ENCODE measurements at places on chromosomes 4 and X.

DNA sequence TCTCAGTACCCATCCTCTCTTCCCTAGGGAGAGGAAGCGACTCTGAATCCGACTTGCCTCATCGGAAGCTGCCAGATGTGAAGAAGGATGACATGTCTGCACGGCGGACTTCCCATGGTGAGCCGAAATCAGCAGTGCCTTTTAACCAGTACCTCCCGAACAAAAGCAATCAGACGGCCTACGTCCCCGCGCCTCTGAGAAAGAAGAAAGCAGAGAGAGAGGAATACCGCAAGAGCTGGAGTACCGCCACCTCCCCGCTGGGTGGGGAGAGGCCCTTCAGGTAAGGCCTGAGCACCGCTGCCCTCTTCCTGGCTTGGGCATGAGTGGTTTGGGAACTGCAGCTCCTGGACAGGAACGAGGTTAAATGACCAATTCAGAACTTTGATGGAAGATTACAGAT lies 81.2 kb downstream of the LIMCH1 start:
- DNase-seq, result no peak

DNA sequence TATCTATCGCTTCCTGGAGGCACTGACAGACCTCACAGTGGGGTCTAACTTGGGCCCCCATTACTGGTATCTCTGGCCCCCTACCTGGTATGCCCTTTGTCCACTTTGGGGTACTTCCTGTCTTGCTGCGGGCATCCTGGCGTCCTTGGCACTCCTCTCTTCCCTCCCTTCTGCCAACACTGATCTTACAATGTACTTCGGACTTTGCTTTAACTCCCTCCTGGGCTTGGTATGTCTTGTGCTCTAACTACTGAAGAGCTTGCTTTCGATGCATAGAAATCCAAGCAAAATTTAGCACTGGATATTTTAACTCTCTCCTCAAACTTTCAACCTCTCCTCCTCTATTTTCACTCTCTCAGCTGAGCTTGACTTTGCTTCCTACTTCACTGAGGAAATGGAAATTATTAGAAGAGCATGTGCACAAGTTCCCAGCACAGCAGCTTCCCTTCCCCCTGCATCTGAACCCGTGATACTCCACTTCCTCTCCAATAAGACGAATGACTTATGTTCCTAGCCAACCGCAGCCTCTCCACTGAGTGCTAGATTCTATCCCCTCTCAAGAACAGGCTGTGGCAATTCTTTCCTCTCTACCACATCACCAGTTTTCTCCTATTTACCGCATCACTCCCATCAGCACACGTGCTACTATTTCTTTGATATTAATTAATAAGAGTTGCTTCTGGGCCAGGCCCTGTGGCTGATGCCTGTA lies 52.9 kb downstream of the SUPT20HL2 start:
- no peak for DNase-seq

- DNase-seq, result no peak
Observed at GRCh38 chr4:67325791-67326190, 219.5 kb downstream of the CENPC start.

DNA sequence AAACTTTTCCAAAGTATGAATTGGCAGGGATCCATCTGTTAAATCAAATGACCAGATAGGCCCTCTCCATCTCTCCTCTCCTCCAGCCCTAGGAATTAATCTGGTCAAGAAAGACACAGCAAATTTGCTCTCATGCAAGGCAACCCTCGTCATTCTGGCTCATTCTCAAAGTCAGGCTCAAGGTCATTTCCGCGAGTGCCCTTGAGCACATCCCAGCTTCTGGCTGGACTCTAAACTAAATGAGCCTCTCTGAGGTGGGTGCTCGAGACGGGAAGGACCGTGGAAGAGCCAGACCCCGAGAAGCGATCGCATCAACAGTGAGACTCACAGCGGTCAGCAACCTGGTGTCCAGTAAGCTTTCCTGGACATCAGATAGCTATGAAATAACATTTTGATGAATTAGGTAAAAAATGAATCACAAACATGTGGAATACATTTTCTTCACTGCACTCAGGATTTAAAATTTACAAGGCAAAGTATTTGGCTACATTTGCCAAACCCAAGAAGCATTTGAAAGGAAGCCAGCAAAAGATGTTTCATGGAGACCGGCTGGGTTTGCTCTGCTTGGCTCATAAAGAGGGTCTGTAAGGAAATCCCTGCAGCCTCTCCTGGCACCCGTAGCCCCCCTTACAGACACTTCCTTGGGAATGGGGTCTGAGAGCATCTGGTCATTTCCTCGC lies 121.0 kb downstream of the ENPP6 start:
- no peak for DNase-seq

DNA sequence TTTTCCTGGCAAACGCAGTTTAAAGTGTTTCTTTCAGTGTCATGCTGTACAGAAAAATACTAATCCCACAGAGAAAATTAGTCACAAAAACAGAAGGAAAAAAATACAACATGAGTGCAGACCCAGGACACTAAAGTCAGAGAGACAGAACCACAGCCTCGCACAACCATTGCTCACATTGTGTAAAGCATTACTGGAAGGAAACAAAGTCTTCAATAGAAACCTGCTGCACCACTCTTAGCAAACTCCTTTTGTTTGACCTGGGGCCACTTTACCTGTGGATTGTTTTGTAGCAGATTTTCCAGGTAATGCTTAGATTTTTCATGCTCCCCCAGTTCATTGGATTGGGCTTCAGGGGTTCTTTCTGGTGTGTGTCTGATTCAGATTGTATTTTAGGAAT lies 131.8 kb upstream of the TMLHE start:
- DNase-seq, result no peak

GRCh38 chr4:69147334-69147733 lies 51.1 kb downstream of the UGT2B7 start:
- no peak for DNase-seq

DNA sequence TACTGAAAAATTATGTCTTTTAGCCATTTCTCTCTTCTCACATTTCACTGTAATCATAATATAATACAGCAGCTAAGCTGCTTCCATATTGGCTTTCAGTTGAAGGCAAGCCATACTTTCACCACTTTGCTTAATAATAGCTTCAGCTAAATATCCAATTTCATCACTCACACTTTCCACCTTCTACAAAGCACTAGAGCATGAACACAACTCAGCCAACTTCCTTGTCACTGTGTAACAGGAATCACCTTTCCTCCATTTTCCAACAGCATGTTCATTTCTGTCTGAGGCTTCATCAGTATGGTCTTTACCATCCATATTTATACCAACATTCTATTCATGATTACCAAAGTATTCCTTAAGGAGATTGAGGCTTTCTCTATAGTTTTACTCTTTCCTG lies 219.8 kb upstream of the CTSO start:
- DNase-seq, result no peak

DNA sequence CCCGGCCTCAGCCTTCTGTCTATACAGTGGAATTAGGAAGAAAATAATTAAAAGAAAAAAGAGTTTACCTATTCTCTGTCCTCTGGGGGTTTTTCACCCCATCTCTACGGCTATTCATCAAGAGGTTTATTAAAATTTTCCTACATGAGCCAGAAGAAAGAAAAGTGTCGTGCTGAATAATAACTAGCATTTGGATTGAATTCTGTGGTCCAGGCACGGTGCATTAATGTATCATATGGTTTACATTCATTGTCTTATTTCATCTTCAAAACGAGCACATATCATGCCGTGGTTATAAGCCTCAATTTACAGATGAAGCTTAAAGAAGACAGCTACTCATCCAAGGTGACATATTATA lies 5.4 kb upstream of the NAA15 start:
- no peak for DNase-seq

DNA sequence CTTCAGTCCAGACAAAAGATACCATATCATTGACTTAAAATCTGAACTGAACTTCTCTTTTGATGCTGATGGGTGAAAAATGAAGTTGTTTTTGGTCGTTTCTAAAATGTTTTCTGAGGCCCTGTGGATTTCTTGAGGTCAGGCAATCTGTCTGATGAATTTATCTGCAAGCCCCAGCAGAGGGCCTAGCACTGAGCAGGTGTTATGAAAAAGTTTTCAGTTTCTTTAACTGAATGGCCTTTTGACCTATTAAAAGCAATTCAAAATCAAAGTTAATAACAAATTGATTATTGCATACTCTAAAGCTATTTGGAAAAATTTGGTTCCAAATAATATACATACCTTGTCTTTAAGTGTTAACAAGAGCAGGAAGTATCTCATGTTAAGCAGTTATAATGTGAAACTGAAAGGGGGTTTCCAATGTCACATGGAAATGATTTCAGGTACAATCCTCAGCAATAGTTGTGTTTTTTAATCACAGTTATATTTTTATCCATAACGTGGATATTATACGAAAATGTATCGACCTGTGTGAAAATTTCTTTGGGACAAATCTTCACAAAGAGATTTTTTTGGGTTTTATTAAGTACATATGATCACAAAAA lies 285.0 kb downstream of the SPANXN1 start:
- DNase-seq, result no peak

DNA sequence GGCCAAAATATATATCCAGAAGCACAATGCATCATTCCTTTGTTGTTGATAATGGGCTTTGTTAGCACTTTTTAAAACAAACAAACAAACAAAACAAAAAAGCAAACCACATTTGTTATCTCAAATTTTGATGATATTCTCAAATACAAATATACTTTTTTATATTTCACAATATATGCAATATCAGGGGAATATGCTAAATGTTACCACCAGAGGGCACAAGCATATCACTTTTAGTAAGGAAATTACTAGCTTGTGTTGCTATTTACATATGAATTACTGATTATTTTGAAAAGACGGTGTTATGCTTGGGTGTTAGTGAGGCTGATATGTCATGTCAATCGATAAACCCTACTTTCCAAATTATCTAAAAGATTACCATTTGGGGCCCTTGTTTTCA lies 29.1 kb downstream of the RIPPLY1 start:
- no peak for DNase-seq

DNA sequence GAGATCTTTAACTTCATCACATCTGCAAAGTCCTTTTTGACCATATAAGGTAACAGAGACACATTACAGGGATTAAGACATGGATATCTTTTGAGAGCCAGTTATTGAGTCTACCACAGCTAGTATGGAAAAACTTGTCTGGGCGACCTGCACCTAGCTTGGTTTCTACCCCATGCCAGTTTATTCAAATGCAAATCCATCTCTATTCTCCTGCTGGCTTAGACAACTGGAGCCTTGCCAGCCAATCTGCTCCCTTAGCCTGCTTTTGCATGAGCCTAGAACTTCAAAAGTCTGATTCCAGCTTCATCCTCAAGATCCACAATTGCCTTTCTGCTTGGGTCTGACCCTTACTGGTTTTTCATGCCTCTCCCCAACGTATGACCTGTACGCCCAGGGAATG lies 212.0 kb upstream of the AFF2 start:
- no peak for DNase-seq

- DNase-seq, result no peak
Observed at GRCh38 chr4:81806485-81806884, 334.8 kb upstream of the RASGEF1B start.

DNA sequence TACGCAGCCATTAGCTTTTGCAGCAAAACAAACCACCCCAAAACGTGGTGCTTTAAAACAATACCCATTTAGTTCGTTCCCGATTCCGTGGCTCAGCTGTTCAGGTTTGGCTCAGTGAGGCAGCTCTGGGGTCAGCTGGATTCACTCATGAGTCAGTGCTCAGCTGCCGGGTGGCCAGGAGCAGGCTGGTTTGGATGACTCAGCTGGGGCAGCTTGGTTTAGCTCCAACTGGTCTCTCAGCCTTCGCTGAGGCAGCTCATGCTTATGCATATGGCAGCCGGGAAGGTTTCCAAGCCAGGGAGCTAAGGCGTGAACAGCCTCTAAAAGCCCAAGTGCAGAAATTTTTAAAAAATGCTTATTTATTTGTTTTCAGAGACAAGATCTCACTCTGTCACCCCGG lies 13.3 kb upstream of the CD99 start:
- DNase-seq, result no peak

GRCh38 chr4:151855747-151856146 lies 94.9 kb upstream of the GATB start:
- no peak for DNase-seq

DNA sequence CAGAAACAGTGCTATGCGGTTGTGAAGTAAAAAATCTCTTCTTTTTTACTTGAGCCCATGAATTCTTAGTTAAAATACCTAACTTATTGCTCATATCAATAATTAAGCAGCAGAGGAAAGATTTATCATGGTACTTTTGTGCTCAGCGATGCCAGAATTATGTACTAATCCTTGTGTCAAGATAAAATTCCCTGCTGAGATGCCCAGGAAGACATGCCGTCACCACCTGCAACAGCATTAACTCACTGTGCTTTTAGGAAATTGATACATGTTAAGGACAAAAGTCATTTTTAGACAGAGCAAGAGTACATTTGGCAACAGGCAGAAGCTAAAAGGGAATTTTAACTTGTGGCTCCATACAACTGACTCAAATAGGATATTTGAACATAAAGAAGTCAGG lies 138.9 kb downstream of the NPNT start:
- DNase-seq, result no peak

GRCh38 chr4:1011666-1012033 lies 224 bp downstream of the FGFRL1 start:
- DNase-seq, result no peak

DNA sequence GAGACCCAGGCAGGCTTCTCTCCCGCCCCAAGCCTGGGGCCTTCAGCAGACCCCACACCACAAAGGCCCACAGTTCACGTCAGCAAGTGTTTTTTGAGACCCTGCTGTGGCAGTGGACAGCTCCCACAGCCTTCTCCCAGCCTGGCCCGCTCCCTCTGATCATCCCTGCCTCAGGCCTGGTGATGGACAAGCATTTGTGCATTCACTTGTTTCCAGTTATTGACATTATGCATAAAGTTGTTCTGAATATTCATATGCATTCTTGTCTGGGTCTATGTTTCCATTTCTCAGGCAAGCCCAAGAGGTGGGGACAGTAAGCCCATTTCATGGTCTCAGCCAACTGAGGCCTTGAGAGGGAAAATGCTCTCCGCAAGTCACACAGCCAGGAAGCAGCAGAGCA lies 14.7 kb downstream of the TRO start:
- DNase-seq, result no peak

DNA sequence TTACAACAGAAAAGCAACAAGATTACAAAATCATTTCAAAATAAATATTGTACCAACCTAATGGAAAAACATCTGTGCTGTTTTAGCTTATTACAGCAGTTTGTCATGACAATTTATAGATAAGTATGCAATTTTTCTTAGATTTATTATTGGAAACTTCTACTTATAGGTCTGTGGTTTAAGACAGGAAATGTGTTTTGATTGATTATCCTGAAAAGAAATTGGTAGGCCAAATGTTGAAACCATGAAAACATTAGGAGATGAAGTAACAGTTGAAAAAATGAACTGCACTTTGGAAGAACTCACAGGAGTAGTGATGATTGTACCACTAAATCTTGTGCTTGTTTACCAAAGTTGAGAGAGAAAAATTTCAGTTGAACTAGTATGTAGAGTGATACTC lies 162.2 kb upstream of the GIMD1 start:
- no peak for DNase-seq

- DNase-seq, result no peak
Observed at GRCh38 chr4:4396628-4397440, 9.9 kb downstream of the NSG1 start.

Measured in SHP77 treated with DMSO at 0.1 percent for 48 hours (cell line).